Esophagus mucosa (tissue), 1 donor: ENCODE measurements at places on chromosomes 13 and 19. TPM values are rescaled to one million over a fixed set of nuclear protein-coding genes. Genes with fewer than 3 reads are reported as not detected.

The OLFM2 gene
- total RNA-seq, result 5.1 TPM

The GRK1 gene
- not detected for total RNA-seq

The ZBTB7A gene
- total RNA-seq, result 53.7 TPM

The TJP3 gene
- total RNA-seq, result 40.9 TPM

The C19orf85 gene
- not detected for total RNA-seq

GRCh38 chr13:73225990-73226389, 167.2 kb downstream of the KLF5 start:
- ATAC-seq, result no peak

GRCh38 chr13:26941345-26942174, 181.0 kb upstream of the GPR12 start:
- ATAC-seq, result no peak

DNA sequence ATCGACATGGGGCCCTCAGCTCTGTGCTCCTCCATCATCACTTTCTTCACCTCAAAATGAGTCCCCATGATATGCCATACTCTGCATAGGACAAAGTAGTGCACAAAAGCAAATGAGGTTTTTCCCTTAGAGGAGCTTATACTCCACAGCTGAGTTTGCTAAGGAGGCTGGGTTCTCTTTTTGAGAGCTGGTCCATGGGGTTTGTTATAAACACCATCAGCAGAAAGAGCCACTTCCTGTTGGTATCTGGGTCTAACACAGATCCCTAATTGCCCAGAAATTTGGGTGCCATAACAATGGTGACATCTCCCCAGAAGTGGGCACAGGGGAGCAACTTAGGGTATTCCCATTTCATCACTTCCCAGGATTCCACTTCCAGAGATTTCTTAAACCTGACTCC, 395.7 kb downstream of the FOXO1 start:
- ATAC-seq, result no peak

DNA sequence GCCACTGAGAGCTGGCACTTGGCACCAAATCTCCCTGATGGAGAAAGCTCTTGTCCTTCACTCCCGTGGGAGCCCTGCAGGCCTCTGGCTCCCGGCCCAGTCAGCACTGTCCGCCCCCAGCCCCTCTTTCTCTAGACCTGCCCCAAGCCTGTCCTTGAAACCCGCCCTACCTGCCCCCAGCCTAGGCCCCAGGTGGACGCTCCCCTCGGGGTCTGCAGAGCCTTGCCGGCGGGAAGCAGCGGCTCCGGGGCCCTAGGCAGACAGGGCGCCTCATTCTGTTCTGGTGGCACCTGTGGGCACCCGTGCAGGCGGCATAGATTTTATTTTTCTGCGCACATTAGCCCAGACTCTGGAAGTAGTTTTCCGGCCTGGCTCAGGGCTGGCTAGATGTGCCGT, 17.6 kb downstream of the IL17D start:
- ATAC-seq, result no peak

- ATAC-seq, result no peak
Measured at GRCh38 chr13:54637366-54637765, 1608.8 kb downstream of the OLFM4 start.

DNA sequence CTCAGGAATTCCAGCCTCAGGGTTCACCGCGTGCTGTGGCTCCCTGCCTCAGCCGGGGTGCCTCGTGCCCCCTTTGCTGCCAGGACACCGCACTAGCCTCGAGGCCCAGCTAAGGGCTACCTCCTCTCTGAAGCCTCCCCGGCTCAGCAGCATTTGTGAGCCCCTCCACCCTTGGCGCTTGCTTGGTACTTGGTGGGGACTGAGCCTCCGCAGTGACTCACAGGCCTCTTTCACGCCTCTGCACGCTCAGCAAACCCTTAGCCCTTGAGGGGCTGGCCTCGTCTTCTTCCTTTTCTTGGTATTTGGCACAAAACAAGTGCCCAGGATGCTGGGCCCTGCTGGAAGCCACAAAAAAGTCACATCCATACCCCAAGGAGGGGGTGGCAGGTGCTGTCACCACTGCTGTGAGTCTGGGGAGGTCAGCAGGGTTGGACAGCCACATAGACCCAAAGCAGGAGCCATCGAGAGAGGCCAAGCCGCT, 85.4 kb upstream of the TM9SF2 start:
- peak; percentile 37 for ATAC-seq

DNA sequence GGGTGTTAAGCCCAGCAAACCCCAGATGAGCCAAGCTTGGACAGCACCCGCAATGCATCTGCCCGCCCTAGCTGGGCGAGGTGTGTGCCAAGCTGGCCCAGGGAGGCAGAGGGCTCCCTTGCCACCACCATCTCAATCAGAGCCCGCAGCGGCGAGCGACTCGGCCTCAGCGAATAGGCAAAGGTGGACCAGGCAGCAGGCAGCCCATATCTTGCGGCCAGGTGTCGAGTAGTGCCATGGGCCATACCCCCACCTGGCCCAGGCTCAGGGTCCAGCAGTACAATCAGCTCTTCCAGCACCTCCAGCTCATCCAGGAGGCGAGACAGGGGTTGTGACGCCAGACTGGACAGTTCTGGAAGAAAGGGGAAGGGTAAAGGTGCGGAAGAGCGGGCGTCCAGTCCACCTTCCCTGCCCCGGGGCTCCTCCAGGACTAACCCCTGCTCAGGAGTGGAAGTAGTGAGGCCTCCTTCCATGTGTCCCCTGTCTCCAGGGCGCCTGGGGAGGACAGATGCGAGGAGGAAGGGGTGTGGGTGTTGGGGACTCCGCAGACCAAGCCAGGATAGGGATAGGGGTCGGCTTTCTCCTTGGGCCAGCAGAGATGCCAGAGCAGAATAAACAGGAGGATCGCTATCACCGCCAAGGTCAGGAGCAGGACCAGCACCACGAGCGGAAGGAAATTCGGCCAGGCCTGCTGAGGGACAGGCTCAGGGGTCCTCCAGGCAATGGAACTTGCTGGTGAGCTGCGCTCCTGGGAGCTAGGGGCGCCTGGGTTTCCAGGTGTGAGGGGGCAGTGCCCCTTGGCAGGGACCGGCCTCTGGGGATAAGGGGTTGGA, 2.8 kb downstream of the IGFLR1 start:
- no peak for ATAC-seq

DNA sequence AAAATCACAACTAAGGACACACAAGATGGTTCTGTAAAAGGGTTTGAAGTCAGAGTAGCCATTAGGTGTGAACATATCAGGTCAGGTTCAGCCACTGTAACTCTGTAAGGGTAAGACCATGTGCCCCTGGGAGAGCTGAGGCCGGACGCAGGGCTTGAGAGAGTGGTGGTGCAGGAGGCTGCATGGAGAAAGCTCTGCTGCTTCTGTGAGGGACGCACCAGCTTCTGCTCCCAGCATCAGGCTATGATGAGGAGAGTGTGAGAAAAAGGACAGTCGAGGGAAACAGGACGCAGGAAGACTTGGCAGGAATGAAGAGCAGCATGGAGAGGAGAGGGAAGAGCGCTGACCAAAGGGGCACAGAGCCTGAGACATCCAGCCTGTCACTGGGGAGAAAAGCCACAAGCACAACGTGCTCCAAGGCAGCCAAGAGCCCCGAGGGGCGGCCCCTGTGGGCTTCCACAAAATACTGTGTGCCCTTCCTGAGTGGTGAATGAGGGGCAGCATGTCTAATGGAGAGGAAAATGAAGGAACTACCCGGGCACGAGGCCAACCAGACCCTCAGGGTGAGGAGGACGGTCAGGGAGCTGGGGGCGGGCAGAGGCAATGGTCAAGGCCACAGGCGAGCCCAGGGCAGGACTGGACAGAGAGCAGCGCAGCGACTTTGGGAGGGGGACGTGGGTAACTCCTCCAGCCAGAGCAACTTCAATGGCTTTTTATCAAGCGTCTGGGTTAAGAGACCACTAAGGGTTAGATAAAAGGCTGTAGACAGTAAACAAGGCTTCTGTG, 107.7 kb downstream of the COL4A1 start:
- ATAC-seq, result no peak

GRCh38 chr19:36079389-36079945, 24.8 kb downstream of the WDR62 start:
- no peak for ATAC-seq

- ATAC-seq, result no peak
Measured at GRCh38 chr13:107067381-107067780, 499.4 kb upstream of the ARGLU1 start.

GRCh38 chr13:113216254-113217048, 7.0 kb downstream of the CUL4A start:
- peak; percentile 83 for ATAC-seq

- ATAC-seq, result no peak
Measured at GRCh38 chr19:33801411-33801810, 4.7 kb downstream of the KCTD15 start.

GRCh38 chr13:32427852-32428580, at the start of gene N4BP2L1:
TSS of gene N4BP2L1 (minus strand) at chr13:32428130. CDS start at chr13:32428082, 48 bp downstream.
- peak; percentile 67 for ATAC-seq
